HCT116 (cell line): ENCODE measurements at places on chromosomes 2 and 18. TPM values are rescaled to one million over a fixed set of nuclear protein-coding genes. Genes with fewer than 3 reads are reported as not detected.

RNF138 gene
- total RNA-seq, result 72.5 TPM

NTSR2 gene
- total RNA-seq, result not detected

GATA6 gene
- 3.3 TPM for total RNA-seq

GRCh38 chr2:105517814-105518705, 119.2 kb upstream of the FHL2 start:
- DNase-seq, result no peak

DNA sequence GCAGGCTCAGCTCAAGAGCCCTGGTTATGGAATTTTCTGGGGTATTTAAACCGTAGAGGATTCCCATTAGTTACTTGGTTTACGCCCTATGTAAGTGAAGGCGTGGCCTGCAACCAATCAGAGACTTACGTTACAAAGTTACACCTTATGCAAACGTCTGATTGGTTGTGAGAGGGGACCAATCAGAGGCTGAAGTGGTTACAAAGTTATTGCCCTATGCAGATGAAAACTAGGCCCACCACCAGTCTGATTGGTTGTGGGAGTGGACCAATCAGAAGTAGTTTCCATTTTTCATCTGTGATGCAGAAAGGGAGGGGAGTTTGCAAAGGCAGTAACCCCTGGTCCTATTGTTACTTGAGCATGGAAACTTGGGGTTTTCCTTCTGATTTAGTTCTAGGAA, 49.1 kb downstream of the DLGAP1 start:
- no peak for DNase-seq

DNA sequence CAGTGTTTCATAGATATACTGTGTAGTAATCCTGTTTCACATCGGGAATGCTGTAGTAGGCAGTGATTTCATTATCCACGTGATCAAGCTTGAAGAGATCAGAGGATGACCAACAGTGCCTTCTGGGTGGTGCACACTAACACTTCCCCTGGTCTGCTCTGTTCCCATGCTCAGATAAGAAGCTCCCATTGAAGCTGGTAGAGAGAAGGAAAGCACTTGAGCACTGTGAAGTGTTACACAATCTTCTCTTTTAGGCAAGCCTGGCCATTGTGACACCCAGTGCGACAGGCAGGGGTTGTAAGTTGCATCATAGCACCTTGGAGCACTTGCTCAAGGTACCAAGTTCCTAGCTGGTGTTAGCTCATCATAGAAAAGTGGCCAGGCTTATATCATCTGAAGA, 30.6 kb upstream of the GPD2 start:
- DNase-seq, result no peak

DNA sequence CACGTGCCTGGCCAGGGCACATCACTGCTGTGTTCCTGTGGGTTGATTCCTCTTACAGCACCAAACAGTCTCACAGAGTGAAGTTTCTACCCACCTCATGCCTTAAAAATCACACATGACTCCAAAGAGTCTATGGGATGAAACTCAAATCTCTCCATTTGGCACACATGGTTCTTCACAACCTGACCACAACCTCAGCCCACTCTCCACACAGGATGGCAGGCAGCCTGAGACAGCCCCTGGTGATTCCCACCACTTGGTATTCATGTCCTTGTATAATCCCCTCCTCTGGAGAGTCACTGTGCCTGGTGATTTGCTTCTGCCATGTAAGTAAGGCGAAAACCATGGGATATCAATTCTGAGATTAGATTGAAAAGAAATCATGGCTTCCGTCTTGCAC, 46.2 kb downstream of the LBH start:
- DNase-seq, result no peak
